Stimulated activated CD8-positive, alpha-beta memory T cell treated with anti-CD3 and anti-CD28 coated beads, Interleukin-15, amount 100 ng/mL, for 4 hours (primary cell): ENCODE measurements at places on chromosomes 3 and 15.

DNA sequence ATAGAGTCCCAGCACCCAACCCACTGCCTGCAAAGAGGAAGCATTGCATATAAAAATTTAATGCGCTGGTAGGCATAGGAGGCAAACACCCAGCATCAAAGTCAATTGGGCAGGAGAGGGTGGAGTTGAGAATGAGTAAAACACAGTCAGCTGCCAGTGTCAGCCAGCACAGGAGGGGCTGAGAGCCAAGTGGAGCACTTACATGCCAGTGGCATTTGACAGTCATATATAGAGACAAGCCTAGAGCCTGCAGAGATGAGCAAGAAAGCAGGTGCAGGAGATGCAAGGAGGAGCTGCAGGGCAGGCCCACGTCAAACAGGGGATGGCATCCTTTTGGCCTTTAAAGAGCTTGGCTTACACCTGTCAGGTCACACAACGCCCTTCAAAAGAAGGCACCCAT is 27.6 kb upstream of the ZFAND6 start:
- DNase-seq = no peak

DNA sequence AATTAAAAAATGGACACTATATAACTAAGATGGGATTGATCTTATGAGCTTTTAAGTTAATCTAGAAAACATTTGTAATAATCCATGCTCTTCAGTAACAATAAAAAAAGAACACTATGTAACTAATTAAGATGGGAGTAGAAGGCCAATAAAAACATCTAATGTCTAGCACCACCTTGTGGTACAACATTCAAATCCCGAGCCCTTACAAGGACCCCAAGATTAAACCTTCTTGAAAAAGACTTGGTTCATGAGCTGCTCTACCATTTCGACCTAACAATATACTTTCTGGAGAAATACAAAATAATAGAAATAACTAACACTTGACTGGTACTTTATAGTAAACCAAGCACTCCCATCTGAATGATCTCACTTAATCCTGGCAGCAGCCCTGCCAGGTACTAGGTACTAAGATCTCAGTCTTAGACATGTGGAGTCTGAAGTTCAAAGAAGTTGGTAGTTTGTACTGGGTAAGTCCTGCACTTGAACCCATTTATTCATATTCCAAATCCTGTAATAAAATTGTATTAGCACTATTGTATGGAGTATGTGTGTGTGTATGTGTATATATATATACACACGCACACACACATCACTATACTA is 21.8 kb downstream of the METTL6 start:
- DNase-seq = no peak

DNA sequence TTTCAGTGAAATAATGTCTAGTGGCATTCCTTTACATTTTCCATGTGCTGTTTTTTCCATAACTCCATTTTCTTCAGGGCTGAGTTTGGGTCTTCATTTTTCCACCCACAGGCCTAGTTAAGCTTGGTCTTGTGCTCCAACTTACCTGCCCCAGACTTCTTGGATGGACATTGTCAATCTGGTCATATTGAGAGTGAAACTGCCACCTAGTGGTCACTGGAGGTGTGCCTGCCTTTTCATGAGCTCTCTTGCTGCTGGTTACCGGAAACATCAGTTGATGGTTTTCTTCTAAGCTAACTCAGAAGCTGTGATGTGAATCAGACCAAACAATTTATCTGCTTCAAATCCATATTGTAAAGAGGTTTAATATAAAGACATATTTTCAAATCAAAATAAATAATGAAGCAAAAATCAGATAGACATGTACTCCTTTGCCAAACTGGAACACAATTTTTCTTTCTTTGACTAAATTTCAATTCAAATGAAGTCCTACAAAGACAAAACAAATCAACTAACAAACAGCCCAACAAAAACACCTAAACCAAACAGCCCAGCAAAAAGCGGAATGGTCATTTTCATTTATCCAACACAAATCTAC is 135.1 kb upstream of the RASGRP1 start:
- DNase-seq = peak; percentile 63

GRCh38 chr3:89697321-89697916 is 590.0 kb downstream of the EPHA3 start:
- no peak for DNase-seq

DNA sequence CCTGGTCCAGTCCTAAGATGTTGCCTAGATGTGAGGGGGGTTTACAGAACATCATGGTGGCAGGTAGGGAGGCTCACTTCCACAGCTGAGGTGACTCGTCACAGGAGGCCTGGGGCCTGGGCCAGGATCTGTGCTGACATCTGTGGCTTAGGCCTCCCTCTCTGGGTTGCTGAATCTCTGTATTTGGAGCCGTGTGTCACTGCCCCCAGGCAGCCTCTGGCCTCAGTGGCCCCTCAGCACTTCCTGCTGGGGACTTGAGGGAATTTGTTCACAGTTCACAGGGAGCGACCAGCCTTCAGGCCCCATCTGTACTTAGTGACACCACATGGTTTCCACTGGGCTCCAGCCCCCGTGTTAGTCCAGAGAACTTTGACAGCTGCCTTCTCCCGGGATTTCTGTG is 41.7 kb upstream of the ADAMTSL3 start:
- no peak for DNase-seq

GRCh38 chr15:52677593-52678467 is 1.4 kb downstream of the ATOSA start:
- DNase-seq = peak; percentile 5

- no peak for DNase-seq
Observed at GRCh38 chr15:69565066-69565655, 112.5 kb downstream of the RPLP1 start.

DNA sequence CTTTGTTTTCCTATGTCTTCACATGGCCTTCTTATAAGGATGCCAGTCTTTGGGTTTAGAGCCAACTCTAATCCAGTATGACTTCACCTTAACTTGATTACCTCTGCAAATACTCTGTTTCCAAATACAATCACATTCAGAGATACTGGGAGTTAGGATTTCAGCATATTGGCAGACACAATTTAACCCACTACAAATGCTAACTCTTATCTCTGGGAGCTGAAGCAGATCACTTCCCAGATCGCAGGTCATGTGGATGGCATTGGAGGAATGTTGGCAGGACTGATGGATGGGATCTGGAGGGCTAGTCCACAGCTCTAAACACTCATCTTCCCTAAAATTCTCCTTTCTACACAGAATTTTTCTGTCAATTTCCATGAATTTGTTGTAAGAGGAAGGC is 46.2 kb upstream of the ADGRG7 start:
- DNase-seq = no peak

DNA sequence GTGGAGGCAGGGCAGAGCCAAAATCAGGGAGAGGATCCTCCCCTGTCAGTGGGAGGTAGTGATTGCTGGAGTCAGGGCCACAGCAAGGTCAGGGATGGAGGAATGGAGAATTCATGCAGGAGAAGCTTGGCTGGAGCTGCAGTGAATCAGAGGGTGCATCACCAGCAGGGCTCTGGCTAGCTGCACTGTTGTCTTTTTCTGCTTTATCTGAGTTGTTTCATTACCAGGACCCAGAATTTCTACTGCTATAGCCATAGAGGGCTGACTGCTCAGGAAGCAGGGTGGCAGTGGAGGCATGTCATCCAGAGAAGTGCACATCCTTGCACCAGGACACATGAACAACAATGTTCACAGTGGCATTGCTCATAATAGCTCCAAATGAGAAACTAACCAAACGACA is 113.5 kb upstream of the GALNT15 start:
- DNase-seq = no peak

- DNase-seq = no peak
Observed at GRCh38 chr3:183536238-183536880, 19.1 kb downstream of the KLHL6 start.

- no peak for DNase-seq
Observed at GRCh38 chr3:171149526-171150116, 123.1 kb upstream of the SLC2A2 start.

- no peak for DNase-seq
Observed at GRCh38 chr3:190169877-190170276, 49.2 kb upstream of the P3H2 start.

- DNase-seq = no peak
Observed at GRCh38 chr3:166785876-166786275, 594.2 kb downstream of the ZBBX start.

GRCh38 chr15:63517628-63518027 is 13.2 kb downstream of the USP3 start:
- DNase-seq = no peak
